ENCODE measurements at places on chromosomes 6 and 20.

- peak; percentile 32 for DNase-seq
Observed at GRCh38 chr6:4059115-4059777, 19.7 kb downstream of the FAM217A start.

DNA sequence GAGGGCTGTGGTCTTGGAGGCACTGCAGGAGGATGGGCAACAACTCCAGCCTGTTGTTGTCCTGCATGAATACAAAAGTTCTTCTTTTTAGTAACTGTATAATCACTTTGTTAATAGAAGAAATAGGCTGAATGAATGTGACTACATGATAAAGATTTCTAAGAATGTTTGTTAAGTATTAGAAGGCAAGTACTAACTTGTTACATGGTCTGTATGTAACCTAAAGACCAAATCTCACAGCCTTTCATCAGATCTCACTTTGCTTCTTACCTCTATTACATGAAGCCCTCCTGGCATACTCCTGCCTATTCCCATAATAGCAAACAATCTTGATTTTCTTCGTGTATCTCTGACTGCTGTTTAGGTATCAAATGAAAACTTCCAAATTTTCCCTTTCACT is 73.4 kb downstream of the REPS1 start:
- DNase-seq, result no peak

DNA sequence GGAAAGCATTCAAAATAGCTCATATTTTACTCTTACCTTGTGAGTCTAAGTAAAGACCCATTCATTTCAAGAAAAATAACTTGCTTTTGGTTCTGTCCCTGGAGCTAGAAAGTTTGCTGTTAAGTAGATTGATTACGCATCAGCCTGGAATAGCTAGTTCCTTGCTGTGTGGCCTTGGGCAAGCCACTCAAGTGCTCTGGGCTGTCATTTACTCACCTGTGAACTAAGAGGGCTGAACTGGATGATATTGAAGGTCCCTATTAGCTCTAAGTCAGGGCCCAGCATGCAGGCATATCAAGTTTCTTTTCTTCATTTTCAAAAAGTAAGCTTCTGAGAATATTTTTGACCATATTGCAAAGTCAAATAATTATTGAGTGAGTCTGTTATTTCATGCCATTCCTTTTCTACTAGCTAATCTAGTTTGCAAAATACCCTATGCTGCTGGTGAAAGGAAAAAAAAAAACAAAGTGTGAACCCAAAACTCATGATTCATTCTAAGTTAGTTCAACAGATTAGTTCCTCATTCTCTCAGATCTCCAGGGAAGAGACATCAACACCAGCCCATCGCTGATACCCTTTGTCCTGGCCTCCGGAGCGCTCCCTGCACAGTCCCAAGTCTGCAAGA is 106.5 kb upstream of the GMDS start:
- DNase-seq, result no peak

- no peak for DNase-seq
Observed at GRCh38 chr6:139676718-139677117, 302.3 kb upstream of the CITED2 start.

DNA sequence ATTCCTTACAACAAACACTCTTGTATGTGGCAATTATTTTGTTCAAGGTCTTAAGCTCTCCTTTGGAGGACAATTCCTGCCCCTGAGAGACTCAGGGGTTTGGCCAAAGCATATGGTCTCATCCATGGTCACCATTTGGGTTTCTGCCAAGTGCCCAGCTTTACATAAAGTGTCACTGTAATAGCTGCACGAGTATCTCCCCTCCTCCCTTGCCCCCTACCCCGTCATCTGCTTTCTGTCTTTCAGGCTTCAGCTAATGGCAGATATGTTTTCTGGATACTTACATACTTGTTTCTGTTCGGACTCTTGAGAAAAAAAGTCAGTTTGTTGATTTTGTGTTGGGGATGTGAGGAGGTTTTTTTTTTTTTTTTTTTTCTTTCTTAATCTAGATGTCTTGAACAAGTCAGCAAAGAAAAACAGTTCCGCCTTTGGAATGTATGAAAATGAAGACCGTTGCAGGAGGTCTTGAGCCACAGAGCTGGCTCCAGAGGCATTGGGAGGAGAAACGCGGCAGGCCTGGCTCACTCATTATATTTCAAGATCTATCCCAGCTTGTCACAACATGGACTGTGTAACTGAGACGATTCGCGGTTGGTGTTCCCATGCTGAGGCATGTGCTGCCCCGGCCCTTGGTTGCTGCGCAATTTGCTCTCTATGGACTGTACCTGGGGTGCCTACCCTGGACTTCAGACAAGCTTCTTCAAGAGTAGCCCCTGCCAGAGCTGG is 32.6 kb upstream of the STX16 start:
- DNase-seq, result no peak

DNA sequence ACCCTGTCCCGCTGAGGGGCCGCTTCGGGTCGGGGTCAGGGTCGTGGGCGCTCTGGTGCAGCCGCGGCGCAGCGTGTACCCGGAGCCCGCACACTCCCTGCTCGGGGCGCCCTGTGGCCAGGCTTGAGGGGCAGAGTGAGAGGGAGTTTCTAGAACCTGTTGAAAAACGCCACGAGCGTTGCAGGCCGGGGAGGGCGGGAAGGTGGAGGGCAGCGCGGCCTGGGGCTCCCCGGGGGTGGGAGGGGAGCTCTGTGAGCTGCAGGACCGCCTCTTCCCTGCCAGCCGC is 539 bp upstream of the BHLHE23 start:
- DNase-seq, result no peak

DNA sequence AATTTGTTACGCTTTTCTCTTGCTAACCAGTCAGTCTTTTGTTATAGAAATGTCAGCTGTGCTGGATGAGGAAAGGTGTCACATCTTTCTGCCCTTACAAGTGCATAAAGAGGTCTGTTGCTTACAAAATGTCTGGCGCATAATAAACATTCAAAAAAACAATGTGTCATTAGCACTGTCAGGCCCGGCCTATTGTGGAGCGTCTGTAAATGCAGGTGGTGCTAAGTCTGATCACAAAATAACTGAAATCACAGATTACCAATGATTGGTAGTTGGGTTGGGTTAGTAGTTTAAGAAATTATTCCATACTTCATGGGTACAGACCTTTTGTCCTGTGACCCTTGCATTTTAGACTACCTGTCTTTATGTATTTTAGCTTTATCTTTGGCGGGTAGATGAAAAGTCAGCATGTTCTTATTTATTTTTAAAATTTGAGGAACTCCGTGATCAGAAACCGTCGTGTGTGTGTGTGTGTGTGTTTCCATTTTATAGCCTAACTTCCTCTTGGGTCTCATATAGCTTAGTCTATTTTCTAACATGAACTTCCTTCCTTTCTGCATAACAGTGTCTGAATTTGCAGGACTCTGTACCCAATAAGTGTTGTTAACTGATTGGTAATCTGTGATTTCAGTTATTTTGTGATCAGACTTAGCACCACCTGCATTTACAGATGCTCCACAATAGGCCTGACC is 88.1 kb upstream of the IFNGR1 start:
- no peak for DNase-seq

DNA sequence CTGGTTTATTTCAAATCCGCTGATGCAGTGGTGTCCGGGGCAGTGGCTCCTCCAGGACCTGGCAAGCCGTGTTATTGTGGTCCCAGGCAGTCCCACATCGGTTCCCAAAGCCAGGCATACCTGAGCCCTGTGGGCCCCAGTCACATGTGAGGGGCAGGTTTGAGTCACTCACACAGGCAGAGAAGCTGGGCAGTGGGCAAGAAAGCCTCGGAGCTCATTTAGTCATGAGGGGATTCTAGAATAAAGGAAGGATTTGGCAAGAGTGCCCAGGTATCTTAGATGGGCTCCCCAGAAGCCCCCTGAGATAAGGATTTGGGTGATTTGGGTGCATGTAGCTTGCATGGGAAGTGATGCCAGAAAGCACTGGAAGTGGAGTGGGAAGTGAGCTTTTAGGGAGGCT is 37.3 kb downstream of the SYNDIG1 start:
- DNase-seq, result no peak

GRCh38 chr6:107077710-107078109 is 37.6 kb downstream of the BEND3 start:
- DNase-seq, result no peak

DNA sequence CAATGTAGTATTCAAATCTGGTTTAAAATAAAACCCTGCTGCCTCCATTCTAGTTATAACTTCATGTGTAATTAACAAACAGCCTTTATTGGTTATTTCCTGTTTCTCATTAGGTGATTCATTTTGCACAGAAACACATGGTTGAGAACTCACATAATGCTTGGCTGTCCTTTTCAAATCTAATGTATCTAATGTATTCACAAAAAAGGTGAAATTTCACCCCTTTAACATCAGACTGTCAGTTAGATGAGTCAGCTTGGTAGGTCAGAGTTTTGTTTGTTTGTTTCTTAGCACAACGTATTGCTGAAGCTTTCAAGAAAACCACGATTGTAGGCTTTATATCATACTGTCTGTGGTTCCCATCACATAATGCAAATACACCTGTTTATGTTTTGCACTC is 78.7 kb upstream of the TMEM30A start:
- DNase-seq, result no peak

- DNase-seq, result no peak
Observed at GRCh38 chr20:4763723-4764510, 42.2 kb downstream of the PRND start.

DNA sequence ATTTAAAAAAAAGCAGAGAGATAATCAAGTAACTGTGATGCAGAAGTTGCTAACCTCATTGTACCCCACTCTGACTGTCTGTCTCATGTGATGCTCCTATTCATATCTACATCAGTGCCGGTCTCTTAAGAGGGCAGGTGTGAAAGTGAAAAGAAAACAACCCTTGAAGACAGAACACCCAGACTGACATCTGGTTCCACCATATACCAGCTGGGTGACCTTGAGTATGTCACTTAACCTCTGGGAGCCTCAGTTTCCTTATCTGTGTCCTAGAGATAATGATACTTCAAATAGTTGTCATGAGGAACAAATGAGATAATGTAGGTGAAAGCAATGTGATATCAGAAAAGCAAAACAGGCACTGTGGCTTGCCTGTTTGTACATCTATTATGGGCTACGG is 426.8 kb upstream of the SOX4 start:
- no peak for DNase-seq

DNA sequence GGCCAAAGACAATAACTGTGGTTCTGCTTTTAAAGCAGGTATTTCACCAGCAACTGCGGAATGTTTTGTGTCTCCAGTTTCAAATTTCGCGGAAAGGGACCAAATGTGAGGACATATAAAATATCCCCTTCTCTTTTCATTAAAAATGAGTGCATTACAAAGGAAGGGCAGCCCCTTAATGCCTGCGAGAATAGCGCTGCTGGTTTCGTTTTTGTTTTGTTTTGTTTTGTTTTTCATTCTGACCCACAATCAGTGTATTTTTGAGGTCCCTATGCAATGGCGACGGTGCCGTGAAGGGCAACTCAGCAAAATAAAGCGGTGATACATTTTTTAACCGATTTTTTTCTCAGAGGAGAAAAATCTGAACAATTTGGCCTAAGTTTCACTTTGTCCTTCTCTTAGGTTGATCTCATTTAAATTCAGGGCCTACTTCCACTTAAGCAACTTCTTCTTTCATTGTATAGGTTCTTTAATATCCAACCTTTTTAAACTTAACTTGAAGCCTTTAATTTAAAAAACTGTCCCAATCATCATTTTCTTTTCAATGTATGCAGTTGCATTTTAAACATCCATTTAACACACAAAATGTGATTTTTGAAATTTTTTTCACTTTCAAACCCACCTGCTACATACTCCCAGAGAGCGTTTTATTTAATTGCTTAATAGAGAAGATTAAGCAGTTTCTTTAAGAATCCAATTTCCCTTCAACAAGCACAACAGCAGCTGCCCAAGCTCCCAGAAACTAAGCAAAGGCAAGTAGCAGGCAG is 2.9 kb upstream of the HIVEP2 start:
- DNase-seq, result no peak

DNA sequence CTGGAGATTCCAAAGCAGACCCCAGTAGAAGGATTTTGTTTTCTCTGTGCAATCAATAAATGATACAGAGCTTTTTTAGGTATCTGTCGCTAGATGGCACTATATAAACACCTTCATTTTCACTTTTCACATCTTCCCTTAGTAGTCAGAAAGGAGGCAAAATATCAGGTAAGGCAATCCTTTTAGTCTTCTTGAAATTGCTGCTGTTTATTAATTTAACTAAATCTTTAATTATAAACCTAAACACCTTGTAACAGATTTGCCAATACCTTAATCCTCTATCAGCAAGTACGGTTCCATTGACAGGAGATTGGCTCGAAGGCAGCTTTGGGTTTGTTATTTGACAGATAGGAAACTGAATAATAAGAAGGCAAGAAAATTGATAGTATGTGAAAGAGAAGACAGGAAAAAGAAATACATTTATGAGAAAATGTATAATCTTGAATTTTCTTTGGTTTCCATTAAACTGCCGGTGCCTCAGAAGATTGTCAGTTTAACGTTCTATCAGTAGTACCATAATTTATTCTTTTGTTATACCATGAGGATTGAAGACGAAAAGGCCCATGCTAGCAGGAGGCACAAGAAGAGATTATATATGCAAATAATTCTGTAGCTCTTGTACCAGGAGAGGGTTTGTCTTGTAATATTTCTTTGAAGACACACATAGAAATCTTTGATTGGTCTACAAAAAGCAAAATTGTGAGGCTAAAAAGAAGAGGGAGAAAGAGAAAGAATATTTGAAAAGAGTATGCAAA is 23.5 kb upstream of the IBTK start:
- DNase-seq, result no peak

DNA sequence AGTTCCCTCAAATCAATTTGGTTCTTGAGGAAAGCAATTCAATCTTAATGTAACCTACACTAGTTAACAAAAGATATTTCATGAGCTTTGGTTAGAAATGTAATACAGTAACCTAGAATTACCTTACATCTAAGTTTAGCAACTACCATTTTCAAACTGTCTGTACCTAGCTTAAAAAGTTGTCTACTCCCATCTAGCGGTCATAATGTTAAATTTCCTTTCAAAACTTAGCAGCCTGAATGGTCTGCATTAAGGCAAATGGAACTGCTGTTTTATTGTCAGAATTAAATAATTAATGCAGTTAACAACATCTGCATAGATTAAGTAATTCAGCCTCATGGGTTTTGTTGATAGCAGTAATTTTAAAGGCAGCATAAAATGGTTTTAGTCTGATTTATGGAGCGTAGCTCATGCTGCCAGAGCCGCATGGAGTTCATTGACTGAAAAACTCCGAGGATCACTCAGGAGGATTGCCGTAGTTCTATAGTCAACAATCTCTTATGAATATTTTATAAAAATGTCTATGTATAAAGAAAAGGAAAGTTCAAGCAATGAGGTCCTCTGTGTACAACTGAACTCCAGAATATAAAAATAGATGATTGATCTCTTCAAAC is 485.4 kb upstream of the MANEA start:
- no peak for DNase-seq

GRCh38 chr6:117169781-117170281 is 95.5 kb upstream of the VGLL2 start:
- no peak for DNase-seq

- DNase-seq, result no peak
Observed at GRCh38 chr20:50244352-50245149, 53.9 kb downstream of the CEBPB start.
